Activated CD4-positive, alpha-beta T cell treated with anti-CD3 and anti-CD28 coated beads, Interleukin-2, Interleukin-6, amounts not matched to agents 100 ng/mL and 50 ng/mL, durations not matched to agents 16 hours and 8 hours (primary cell): ENCODE measurements at places on chromosomes 2 and 18.

DNA sequence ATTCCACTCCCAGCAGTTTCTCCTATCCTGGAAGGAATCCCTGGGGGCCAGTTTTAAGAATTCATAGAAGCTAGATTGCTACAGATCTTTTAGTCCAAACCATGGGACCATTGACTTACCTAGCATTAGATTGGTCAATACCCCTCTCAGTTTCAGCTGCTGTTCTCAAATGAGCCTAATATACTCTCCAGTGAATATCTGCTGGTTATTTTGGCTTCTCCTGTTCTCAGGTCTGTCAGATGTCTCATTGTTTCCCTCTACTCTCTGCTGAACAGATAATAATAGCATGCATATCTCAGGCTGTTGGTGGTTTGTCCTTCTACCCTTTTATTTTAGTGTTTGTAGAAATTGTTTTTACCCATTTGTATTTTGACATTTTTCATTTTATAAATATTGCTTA lies 99.5 kb downstream of the FHOD3 start:
- no peak for DNase-seq

DNA sequence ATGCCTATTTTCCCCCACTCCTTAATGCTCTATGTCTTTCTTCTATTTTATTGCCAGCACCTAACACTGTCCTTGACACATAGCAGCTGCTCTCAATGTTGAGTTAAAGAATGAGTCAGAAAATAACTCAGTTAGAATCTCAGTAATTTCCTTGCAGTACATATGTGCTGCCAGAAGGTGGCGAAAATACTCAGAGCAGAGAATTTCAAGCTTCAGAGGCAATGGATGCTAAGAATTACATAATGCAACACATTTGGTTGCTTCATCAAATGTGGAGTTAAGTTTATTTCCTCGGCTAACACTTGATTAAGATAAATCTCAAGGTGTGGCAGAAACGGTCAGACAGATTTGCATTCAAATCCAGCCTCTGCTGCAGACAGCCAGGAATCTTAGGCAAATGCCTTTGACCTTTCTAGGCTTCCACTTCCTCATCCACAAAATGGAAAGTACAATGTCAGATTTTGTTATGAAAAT lies 105.6 kb downstream of the VSNL1 start:
- DNase-seq = peak; percentile 81

DNA sequence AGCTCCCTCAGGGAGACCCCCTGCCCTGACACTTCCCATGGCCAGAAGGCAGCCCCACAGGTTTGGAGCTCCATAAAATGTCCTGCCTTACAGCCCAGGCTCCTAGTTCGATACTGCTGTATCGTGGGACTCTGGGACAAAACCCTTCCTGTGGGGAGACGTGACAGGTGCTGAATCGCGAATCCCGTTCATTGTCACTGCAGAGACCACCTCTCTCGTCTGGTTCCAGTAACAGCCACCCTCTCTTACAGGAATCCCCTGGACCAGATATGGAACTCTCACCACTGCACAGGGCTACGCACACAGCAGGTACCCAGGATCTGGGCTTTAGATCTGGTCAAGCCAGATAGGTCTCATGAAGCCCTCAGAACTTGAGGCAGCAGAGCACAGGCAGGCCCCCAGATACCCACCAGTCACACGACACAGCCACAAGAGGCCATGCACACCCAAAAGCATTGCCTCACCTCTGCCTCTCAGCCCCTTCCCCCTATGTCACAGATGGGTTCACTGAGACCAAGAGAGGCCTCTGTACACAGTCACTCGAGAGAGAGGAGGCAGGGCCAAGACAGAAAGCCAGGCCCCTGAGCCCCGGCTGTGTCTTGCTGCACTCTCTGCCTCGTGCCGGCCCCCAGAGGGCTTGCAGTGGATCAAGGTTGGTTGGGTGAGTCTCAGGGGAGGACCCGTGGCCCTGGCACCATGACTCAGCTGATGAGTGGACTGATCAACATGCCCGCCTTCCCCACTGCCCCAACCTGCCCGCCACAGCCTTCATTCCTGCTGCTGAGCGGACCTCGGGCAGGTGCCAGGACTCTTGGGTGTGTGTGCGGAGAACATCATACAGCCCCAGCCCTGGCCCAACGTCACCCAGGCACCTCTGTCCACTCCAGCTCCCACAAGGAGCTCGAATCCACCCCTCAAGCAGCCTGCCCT lies 7.6 kb downstream of the SDC1 start:
- no peak for DNase-seq

- no peak for DNase-seq
These were observed 135.5 kb upstream of the MC4R start for GRCh38 chr18:60508108-60508507.

GRCh38 chr2:159229476-159230144 lies 56.9 kb downstream of the WDSUB1 start:
- DNase-seq = no peak

GRCh38 chr2:204673877-204674276 lies 128.6 kb downstream of the PARD3B start:
- DNase-seq = no peak

DNA sequence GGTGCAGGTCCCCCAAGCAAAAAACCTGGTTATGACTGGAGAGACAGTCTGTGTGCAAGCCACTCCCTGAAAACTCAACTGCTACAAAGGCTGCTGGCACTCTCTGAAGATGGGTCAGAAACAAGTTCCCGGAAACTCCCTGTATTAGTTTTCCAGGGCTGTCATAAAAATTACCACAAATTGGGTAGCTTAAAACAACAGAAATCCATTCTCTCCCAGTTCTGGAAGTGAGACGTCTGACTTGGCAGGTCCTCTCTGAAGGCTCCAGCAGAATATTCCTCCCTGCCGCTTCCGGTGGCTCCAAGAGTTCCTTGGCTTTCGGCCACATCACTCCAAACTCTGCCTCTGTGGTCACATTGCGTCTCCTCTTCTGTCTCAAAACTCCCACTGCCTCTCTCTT lies 30.1 kb upstream of the SERPINE2 start:
- DNase-seq = no peak

- no peak for DNase-seq
These were observed 565.2 kb upstream of the NRXN1 start for GRCh38 chr2:51597086-51597485.

GRCh38 chr2:68698567-68699377 lies 35.8 kb upstream of the ARHGAP25 start:
- DNase-seq = no peak

DNA sequence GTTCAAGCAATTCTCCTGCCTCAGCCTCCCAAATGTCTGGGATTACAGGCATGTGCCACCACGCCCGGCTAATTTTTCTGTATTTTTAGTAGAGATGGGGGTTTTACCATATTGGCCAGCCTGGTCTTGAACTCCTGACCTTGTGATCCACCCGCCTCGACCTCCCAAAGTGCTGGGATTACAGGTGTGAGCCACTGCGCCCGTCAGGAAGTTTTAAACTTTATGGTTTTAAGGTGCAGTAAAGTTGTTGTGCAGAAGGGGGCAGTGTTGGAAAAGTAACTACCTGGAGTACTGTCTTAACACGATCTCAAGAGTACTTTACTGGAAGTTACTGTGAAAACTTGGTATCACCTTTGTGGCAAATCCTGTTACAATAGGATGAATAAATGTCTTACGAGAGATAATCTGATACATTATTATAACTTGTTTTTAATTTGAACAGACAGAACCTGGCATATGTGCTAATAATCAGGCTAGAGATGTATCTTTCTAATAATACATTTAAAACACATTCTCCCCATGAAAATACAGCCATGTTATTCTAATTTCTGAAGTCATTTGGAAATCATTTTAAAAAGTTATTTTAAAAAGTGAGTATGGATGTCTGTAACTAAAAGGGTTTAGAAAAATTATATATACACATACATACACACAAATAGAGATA lies 10.8 kb downstream of the SPDYA start:
- DNase-seq = peak; percentile 82

- DNase-seq = no peak
These were observed 15.1 kb downstream of the SH2D6 start for GRCh38 chr2:85433511-85434089.

- no peak for DNase-seq
These were observed 70.8 kb upstream of the FSHR start for GRCh38 chr2:49225126-49225525.

DNA sequence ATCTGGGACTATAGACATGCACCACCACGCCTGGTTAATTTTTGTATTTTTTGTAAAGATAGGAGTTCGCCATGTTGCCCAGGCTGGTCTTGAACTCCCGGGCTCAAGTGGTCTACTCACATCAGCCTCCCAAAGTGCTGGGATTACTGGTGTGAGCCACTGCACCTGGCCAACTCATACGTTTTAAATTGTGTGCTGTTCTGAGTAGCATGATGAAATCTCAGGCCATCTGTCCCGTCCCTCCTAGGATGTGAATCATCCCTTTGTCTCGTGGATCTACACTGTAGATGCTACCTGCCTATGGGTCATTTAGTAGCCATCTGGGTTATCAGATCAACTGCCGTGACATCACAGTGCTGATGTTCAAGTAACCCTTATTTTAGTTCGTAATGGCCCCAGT lies 38.5 kb upstream of the RMP24 start:
- DNase-seq = no peak

DNA sequence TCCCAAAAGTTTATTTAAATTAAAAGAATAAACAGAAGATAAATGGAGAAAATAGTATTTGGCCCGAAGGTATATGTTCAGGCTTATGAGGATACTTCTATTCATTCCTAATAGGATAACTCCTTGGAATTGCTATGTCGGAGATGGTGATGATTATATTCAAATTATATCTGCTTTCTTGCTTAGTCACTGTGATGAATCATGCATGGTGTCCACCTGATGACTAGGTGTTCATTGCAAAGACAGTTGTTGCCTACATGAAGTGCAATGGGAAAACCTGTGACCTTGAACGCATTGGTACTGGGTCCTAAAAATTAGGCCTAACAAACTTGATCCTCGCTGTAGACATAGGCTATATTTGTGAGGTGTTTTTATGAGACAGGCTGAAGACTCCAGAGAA lies 617.3 kb upstream of the ZEB2 start:
- DNase-seq = no peak

DNA sequence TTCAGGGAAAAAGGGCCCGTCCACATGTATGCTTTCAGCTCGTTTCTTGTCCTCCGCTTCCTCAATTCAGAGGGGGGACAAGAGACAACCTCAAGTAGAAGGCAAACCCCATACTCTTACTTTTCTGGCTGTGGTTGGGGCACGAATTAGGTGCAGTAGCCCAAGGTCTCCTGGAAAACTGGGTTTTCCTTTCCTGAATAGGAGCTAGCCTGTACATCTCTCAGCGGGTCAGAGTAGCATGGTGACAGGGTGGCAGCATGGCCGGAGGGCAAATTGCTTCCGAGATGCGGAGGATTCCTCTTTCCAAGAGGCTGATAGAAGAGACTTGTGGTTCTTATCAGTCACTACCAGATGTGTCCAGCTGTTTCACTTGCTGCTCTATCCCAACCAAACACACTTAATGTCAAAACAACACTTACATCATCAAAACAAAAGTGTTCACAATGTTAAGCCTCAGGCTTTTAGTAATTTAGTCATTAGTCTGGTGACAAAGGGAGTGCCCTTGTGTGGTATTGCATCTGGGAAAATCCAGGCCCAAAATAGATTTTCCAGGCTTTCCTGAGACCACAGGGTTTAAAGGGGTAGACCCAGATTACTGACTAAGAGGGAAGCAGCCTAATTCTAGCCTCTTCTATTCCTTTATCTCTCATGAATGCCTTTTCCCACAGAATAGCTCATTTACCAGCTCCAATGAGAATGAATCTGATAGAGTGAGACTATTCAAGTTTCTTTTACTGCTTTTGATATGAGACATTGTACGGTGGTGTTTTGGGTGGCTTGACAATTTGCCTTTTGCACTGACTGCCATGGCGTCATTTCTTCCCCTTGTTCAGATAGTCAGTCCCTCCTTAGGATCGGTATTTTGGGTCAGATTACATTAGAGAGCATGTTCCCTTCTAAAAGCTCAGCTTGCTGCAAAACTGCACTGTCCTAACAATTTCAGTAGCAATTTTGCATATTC lies 162.0 kb downstream of the LTBP1 start:
- DNase-seq = no peak

- DNase-seq = no peak
These were observed 5.2 kb upstream of the RPIA start for GRCh38 chr2:88686320-88686719.

DNA sequence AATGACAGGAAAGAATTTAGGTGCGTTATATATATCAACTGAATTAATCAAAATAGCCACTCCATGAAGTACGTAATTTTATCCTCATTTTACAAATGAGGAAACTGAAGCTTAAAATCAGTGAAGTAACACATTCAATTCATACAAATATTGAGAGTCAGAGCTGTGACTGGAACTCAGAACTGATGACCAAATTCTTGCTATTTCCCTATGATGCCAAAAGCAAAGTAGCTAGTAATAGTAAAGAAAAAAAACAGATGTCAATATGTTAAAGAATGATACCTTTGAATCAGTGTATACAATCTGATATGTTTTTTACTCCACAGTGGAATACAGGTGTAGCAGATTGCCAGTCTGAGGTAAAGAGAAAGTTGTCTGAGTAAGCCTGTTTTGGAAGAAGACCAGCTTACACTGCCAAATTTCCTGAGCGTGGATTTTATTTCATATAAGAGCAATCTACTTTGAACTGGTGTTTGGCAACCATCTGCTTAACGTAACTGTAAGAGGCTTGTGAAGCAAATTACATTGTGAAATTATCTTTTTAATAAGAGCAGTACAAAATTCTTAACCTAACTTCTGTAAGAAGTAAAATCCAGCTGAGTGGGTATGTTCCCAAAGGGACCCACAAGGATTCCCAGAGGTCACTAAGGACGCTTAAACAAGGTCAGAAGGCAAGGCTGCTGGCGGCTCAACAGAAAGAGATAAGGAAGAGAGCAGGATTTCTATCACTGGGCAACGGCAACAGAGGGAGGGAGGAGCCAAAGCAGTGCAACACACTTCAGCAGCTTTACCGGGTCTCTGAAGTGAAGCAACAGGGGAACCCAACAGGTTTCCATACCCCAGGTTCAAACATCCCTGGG lies 85.6 kb downstream of the IKZF2 start:
- peak; percentile 3 for DNase-seq

DNA sequence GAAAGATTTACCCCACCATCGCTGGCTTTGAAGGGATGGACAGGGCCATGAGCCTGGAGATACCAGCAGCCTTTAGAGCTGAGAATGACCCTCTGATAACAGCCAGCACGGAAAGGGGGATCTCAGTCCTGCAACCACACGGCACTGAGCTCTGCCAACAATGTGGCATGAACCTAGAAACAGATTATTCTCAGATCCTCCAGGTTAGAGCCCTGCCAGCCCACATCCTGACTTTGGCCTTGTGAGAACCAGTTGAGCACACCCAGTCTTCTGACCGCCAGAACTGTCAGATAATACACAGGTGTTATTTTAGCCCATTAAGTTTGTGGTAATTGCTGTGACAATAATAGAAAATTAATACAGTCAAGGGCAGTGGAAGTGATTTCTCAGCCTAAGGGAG lies 9.4 kb upstream of the GNLY start:
- DNase-seq = no peak
